ENCODE measurements at places on chromosomes 2 and 18.

DNA sequence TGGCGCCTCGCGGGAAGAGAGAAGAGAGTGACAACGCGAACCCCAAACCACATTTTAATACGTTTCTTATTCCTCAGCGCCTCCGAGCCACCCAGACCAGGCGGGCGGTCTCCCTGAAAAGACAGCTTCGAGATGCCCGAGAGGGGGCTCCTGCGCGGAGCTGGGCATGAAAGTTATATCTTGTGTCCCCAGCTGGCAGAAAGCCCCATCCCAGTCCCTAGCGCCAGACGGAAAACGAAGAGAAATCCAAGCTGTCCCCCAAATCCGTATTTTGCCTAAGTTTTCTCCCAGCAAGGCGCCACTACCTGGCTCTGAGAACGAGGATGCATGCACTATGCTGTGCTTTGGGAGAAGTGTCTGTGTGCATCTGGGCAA is 797 bp downstream of the NXPH2 start:
- DNase-seq: no peak

DNA sequence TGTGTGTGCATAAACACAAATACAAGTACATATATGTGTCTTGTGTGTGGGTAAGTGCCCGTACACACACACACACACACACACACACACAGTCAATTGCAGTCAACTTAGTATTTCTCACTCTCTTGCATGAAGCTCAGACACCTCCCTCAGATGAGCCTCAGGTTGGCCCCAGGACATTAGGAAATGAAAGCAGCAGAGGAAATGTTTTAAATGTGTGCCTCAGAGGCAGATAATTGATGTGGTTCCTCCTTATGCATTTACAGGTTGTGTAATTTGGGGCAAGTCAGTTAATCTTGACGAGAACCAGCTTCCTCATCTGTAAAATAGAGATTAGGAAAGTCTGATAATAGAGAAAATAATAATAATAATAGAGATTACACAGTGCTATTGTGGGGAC is 814.0 kb upstream of the ID2 start:
- no peak for DNase-seq

DNA sequence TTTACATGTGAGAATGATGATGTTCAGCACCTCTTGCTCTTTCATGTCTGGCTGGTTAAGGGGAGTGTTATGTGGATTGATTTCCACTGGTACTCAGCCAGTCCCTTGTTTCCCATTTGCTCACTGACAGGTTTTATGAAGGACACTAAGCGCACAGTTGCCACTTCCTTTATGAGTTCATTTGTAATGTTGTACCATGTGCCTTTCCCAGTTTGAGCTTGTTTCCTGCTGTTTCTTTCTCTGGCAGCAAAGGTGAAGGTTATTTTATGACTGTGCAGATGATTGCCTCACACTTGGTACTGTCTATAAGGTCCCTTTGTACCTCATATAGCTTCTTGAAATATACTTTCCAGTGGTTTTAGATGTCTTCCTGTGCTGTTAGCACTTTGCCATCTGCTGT is 1700.5 kb upstream of the TMEFF2 start:
- no peak for DNase-seq

DNA sequence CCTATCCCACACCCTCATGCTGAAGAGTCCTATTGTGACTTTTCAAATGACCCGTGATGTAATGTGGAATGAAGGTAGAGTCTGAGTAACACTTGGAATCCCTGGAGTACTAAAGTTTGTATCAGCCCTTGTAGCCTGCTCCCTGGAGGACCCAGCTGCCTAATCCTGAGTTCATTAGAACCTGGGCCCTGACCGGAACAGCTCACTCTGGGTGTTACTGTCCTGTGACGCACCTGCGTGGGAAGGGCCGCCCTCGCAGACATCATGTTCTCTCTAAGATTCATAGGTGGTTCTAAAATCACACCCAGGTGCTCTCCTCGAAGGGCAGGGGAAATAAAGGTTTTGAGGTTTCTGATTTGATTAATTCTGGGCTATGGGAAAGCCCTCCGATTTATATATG is 62.3 kb downstream of the NCK2 start:
- no peak for DNase-seq

GRCh38 chr18:32317651-32318050 is 127.8 kb downstream of the MEP1B start:
- no peak for DNase-seq

DNA sequence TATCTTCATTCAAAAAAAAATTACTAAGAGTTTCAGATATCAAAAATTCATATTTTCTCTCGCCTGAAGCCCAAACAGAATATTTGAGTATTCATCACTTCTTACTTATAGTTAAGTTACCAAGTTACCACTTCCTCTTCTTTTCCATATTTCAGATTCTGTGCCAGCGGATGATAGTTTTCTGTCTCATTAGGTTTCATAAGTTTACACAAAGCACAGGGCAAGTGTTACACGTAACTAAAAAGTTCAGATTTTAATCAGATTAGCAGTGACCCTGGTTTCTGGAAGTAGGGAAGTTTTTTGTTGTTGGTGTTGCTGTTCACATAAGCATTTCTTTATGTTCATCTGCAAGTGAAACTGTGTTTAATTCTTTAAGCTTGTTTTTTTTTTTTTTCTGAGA is 10.2 kb downstream of the AFTPH start:
- DNase-seq: no peak

GRCh38 chr2:114076961-114077360 is 187.1 kb downstream of the ACTR3 start:
- no peak for DNase-seq

- DNase-seq: no peak
Observed at GRCh38 chr2:199819746-199820145, 31.2 kb downstream of the FTCDNL1 start.

DNA sequence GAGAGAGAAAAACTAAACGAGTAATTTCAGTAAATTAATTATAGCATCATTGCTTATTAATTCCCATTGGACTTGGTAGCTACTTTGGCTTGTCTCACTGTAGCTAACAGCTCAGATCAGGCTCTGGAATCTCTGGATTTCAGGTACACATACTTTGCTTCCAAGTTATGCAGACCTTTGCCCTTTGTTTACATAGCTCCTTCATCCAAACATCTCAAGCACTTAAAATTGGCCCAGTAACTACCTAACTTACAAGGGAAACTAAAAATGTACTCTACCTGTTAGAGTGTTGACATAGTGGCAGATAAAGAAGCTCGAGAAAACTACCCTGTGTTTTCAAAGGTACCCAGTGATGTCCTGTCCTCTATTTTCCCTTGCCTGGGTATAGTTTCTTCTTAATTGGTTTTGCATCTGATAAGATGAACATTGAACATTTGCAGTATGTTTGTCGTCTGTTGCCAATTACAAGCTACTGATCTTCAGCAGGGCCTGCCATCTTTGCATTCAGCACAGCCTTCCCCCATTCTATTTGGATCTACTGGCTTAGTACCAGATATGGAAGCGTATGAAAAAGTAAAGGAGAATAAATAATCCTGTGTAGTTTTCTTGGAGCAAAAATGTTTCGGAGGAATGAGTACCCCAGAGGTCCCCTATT is 601.5 kb upstream of the FANCL start:
- DNase-seq: no peak

DNA sequence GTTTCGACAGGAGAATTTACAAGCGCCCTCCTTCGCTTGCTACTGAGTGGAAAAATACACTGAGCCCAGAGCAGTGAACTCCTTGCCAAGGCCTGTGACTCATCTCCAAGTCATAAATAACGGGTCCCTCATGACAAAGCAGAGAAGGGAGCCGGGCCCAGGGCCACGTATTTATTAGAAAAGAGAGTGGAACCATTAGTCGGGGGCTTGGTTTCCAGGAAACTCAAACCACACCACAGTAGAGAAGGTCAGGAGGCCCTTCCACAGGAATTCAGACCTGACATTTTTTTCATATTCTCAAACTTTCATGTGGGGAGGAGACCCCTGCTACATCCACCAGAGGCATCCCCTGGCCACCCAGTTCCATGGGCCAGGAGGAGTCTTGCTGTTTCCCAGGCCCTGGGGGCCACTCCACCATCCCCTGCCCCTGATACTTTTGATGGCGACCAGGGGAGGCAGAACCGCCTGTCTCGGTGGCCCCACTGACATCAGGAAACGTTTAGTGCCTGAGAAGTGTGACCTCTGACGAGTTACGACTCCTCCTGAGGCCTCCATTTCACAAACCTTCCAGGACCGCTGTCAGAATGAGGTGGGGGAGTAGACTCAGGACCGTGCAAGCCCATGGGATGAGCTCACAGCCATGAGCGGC is 289.7 kb downstream of the DYSF start:
- DNase-seq: no peak

DNA sequence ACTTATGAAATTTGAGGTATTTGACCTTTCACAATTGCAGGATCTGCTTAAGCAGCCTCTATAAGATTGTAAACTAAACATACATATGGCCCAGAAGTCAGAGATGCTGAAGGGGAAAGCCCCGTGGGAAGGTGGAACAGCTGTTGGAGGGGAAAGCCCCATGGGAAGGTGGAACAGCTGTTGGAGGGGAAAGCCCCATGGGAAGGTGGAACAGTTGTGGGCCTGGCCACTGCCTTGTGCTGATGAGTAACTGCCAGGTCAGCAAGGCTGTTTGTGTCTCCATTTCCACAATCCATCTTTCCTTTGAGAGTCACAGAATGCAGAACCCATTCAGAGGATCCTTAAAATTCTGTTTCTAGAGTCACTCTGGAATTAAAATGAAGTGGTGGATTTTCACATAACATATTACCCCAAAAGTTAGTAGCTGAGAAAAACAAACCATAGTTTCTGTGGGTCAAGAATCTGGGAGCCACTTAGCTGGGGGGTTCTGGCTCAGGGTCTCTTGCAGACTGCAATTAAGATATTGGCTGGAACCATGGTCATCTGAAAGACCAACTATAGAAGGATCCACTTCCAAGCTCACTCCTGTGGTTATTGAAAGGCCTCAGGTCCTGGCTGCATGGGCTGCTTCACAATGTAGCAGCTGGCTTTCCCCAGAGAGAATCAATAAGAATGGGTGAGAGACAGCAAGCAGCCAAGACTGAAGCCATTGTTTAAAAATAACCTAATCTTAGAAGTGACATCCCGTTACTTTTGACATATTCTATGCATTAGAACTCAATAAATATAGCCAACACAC is 86.6 kb upstream of the CAVIN2 start:
- DNase-seq: no peak

DNA sequence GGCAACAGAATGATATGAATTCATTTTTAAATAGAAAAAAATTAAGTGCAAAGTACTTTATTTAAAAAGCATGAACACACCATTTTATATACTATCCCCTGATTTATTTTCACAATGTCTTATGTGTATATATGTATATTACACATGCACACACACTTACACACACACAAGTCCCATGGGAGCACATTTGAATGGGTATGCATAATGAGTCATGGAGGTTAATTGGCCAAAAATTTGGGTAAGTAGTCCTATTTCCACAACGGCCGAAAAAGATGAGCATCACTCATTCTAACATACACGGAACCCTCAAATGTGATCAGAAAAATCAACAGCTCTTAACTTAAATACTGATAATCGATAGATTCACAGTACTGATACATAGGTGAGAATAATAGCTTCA is 97.4 kb upstream of the NABP1 start:
- no peak for DNase-seq

DNA sequence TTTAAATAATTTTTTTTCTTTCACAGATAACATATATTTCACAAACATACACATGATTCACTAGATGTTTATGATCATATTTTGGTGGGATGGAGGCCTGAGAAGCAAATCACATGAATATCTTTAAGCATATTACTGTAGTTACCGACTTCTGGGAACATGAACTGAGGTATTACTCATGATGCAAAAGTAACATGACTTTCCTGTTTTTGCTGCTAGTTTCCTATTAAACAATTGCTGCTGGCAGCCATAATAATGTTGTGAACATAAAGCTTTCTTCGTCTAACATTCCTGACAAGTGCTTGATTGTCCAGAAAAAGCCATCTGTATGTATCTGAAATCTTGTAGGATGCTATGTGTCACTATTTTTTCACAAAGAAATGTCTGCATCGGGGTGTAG is 145.4 kb downstream of the MTX2 start:
- DNase-seq: no peak

DNA sequence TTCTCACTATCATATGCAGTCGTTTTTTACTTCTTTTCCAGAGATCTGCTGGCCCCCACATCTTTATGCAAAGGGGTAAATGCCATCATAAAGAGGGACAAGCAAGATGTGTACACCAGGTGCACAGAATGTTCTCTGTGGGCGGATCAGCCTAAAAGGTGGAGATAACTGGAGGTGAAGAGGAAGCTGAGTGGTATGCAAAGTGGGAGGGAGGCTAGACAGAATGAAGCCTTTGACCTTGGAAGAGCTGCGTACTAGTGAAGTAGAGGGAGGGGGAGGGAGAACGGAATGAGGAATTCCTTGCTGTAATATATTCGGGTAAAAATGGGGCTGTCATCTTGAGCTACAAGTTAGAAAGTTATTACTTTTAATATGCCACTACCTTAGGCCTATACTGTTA is 287.5 kb upstream of the VRK2 start:
- DNase-seq: no peak

- DNase-seq: no peak
Observed at GRCh38 chr2:234372506-234372905, 124.4 kb downstream of the ARL4C start.

DNA sequence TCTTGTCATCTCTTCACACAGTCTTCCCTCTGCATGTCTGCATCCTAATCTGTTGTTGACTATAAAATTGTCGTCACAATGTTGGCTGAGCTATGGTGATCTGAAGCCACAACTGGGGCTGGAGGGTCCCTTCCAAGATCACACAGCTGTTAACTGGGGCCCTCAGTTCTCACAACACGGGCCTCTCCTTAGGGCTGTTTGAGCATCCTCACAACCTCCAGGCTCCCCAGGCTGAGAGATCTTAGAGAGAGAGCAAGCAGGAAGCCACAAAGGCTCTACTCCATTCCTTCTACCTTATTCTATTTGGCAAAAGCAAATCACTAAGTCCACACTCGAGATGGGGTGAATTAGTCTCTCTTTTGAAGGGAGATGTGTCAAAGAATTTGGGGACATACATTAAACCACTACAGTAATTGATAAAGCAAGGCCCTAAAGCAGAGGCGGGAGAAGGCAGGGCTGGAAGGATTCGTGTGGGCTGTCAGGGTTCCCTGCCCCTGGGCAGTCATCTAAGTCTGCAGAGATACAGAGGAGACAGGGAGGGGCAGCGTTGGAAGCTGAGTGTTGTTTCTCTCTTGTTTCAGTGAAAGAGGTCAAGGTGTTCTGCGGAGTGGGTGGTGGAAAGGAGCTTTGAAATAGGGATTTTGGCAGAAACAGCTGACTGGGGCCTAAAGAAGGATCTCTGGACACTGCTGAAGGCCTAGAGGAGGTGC is 15.9 kb downstream of the MYO7B start:
- no peak for DNase-seq
